SHP77 treated with DMSO at 0.1 percent for 48 hours (cell line): ENCODE measurements at places on chromosomes 6 and 20.

GRCh38 chr20:8800089-8800488, 268.8 kb upstream of the PLCB4 start:
- no peak for DNase-seq

- DNase-seq: no peak
These were observed 230.3 kb downstream of the IBTK start for GRCh38 chr6:82017288-82017687.

DNA sequence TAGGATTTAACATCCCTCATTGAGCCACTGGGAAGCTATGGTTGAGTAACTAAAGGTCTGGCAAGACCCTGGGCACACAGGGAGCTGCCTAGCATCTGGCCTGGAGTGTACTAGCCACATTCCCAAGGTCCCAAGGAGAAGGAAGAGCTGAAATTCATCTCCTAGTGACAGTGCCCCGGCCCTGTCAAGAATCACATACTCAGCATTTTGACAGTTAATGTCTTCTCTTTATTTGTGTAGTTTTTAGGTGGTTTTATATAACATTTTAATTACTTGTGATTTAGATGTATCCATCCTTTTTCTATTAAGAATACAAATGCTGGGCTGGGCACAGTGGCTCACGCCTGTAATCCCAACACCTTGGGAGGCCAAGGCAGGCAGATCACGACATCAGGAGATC, 40.4 kb downstream of the ALDH5A1 start:
- no peak for DNase-seq

DNA sequence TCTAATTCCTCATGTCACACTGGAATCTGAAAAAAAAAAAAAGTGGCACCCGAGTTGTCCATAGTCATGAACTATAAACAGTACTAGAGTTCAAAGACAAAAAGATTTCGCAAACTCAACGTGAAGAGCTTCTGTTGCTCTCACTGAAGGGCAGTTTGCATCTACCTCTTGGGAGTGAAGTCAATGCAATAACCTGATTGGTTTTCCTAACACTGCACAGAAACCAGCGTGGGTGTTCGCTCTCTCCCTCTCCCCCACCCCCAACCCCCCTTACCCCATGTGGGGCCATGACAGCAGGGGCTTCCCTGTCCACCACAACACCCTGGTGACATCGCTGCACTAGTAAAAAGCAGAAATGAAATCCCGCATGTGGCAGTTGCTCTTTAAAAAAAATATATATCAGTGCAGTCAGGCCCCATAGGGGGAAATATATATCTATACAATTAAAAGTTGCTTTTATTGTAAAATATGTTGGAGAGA, 66.9 kb downstream of the GMPR start:
- no peak for DNase-seq

DNA sequence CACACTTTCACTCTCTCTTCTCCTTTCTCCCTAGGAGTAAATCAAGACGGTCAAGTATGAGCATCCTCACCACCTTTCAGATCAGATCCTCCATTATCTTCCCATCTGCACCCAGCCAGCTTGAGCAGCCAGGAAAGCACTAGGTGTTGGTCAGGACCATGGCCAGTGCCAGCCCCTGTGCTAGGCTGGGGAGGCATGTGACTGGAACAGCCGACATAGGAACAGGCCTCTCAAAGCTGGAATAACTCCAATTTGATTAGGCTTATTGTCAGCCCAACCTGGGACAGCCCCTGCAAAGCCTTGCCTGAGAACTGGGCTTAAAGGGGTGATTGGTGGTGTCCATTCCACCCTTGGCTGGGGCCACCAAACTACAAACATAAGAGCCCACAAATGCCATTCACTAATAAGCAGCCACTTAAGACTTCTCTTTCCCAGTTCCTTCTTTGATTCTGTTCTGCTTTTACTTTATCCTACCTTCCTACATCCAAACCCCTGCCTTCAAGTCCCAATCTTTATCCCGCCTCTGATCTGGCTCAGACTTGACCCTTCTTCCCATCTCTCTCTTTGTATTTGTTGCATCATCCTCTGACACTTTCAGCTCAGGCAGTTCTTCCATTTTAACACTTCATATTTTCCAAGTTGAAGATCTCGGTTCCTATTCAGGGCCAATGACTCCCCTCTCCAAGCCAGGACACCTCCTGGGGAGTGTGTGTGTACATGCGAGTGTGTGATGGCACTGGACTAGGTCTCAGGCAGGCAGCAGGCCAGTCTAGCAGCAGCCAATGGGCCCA, 4.5 kb upstream of the TREM2 start:
- DNase-seq: no peak

- DNase-seq: no peak
These were observed 103.0 kb downstream of the PLEKHG1 start for GRCh38 chr6:150702675-150703074.

DNA sequence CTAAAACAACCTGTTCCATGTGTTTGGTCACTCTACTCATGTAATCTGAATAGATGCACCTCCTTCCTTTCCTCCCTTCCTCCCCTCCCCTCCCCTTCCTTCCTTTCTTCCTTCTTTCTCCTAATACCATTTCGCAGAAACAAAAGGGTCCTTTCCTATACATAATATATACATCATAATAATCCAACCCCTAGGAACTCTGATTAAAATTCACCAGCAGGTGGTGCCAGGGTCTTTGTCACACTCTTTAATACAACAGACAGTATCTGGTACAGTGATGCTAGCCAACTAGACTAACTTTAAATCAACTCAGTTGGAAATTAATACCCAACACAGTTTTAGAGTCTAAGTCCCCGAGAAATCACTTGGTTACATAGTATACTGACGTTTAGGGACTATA, 181.2 kb upstream of the SHLD1 start:
- peak; percentile 76 for DNase-seq

DNA sequence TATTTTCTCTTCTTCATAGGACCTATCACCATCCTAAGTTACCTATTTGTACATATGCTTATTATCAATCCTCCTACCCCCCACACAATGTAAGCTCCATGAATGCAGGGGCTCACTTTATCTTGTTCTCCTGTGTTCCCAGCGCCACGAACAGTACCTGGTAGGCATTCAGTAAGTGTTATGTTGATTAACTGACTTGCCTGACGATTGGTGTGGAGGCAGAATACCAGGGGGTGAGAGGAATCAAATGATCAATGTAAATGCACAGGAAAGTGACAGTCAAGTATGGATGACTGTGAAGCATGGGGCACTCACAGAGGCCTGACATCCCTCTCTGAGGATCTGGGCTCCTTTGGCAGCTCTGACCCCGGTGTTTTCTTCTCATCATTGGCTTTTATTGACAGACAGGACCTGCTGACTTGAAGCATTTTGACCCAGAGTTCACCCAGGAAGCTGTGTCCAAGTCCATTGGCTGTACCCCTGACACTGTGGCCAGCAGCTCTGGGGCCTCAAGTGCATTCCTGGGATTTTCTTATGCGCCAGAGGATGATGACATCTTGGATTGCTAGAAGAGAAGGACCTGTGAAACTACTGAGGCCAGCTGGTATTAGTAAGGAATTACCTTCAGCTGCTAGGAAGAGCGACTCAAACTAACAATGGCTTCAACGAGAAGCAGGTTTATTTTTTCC, 6.1 kb upstream of the IFT52 start:
- no peak for DNase-seq

- no peak for DNase-seq
These were observed 27.3 kb upstream of the SLC22A23 start for GRCh38 chr6:3484192-3484591.

GRCh38 chr6:135270676-135271536, 89.8 kb downstream of the MYB start:
- DNase-seq: no peak

GRCh38 chr6:159438106-159438505, 254.9 kb downstream of the SOD2 start:
- DNase-seq: no peak

DNA sequence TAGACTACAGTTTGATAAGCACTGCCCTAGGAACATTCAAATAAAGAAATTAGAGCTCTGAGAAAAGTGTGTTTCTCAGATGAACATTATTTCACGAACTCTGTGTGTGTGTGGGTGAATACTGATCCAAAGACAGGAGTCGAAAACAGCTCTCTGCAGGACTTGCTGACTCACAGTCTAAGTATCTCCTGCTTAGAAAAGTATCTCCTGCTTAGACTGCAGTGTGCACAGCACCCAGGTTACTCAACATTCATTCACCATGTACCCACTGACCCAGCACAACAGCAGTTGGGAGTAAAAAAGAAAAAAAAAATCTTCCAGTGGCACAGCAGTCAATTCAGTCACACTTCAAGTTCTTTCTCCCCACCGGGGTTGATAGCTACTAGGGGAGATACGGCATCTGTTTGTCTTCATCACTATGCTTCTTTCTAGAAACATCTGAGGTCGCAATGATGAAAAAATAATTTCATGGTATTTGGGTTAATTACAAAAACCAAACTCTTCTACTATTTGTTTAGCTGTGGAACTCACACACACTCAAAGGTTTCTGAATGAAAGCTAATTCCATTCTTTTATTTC, 48.0 kb downstream of the GCLC start:
- no peak for DNase-seq

DNA sequence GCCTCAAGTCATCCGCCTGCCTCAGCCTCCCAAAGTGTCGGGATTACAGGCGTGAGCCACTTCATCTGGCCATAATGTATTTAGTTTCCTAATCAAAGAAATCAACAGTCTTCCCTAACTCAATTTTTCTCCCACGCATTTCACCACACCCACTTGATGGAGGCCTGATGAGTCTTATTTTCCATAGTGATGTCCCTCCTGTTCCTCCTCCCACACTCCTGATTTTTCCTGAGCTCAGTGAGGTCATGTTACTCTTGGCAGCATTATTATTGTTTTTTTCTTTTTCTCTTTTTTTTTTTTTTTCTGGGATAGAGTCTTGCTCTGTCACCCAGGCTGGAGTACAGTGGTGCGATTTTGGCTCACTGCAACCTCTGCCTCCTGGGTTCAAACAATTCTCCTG, 8.9 kb downstream of the ABRACL start:
- no peak for DNase-seq

DNA sequence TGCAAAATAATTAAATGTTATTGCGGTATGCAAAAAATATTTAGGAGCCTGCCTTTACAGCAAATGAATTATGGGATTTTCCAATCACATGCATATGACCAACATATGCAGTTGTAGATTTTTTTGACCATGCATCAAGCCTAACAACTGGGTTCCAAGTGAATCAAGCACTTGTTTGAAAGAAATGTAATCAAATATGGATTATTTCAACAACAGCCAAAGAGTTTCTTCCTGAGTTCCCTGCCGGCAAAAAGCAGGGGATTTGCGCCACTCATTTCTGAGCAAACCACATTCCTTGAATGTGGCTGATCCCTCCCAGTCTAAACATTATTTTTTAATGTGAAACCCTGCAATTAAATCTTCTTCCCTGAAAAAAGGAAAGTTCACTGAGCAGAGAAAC, 100.1 kb upstream of the ADTRP start:
- DNase-seq: no peak

GRCh38 chr6:126764104-126764503, 354.4 kb upstream of the RSPO3 start:
- no peak for DNase-seq

GRCh38 chr6:14799928-14800327, 445.9 kb upstream of the JARID2 start:
- DNase-seq: no peak

- DNase-seq: no peak
These were observed 19.8 kb downstream of the FKBP5 start for GRCh38 chr6:35668744-35669450.

GRCh38 chr6:135465307-135465706, 32.2 kb downstream of the AHI1 start:
- no peak for DNase-seq

DNA sequence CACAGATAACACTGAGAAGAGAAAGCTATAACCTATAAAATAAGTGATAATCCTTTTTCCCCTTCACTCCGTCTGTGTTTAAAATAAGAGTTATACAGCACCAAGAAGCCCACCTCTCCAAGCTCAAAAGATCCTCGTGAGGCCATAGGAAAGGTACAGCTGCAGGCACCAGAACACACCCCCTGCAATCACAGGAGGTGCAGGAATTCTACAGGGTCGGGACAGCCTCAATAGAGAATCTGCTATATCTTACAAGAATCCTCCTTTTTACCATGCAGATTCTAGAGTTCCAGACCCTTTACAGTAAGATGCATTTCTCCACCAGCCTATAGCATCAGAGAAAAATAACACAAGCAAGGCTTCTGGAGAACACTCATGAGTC, 5.0 kb upstream of the ADGRF1 start:
- DNase-seq: no peak

- no peak for DNase-seq
These were observed 74.5 kb upstream of the TULP1 start for GRCh38 chr6:35587167-35587566.

DNA sequence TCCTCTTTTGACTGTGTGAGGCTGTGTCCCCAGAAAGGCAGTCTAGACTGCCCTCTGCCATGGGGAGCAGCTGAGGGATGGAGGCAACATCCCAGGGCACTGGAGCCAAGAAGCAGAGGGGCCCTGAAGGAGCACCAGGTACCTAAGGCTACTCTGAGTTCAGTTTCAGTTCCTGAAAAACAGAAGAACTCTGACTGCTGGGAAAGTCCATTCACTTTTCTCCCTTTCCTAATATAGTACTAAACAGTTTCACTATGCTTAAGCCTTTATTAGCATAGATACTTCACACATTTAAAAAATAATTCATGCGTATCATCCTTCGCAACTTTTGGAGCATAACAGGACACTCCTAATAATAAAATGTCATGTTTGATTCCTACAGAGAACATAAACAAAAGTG, 130.0 kb downstream of the FOXC1 start:
- DNase-seq: no peak

DNA sequence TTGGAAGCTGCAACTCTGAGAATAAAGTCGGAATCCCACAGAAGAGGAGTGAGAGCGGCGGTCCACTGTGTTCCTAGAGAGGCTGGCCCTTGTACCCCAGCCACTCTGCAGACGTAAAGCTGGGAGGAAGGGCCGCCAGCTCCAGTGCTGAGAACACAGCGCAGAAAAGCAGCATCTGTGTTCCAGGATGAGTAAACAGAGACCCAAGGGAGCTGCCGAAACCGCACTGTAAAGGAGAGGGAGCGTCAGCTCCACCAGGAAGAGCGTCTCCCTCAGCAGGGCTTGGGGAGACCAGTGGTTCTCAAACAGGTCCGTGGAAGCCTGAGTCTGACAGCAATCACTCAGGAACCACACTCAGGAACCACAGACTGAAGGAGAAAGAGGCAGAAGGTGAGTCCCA, 134.0 kb downstream of the WDR27 start:
- no peak for DNase-seq

GRCh38 chr6:88785478-88785877, 177.9 kb downstream of the RNGTT start:
- no peak for DNase-seq

GRCh38 chr6:170306324-170307079, at the start of gene FAM120B:
TSS of gene FAM120B (plus strand) at chr6:170306758. CDS start at chr6:170317391, 10,633 bp downstream.
- DNase-seq: peak; percentile 59

- DNase-seq: peak; percentile 17
These were observed 88.6 kb downstream of the SIM1 start for GRCh38 chr6:100376103-100376502.
